ENCODE measurements at places on chromosomes 7 and 10.

DNA sequence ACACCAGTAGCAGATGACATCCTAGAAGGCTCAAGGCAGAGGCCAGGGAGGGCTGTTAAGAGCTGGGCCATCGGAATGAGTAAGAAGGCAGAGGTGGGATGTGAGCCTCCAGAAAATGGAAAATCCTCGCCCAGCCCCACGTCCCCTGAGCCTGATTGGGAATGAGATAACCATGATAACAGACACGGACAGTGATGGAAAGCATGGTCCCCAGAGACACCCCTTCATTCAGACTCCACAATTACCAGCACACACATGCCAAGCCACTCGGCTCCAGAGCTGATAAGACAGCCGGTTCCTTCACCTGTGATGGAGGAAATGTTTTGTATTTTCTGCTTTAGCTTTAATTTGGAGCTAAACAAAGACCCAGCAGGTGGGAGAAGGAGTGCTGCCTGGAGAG lies 106.0 kb downstream of the GRID1 start:
- DNase-seq, result no peak

DNA sequence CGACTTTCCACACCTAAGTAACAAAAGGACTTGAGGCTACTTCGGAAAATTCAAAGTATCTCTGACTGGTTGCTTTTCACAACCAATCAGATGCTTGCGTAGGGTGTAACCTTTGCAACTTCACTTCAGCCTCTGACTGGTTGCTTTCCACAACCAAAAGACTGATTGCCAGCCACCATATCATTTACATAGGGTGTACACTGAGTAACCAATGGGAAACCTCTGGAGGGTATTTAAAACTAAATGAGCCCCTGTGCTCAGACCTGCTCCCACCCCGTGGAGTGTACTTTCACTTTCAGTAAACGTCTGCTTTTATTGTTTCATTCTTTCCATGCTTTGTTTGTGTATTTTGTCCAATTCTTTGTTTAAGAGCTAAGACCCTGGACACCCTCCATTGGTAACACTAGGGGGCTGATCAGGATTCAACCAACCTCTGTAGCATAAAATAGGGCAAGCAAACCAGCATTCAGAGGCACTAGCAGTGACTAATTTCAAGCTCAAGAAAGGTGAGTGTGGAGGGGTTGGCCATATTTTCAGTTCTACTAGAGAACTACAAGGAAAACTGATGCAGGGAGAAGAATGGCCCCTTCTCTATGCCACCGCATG lies 390.8 kb downstream of the POM121L12 start:
- no peak for DNase-seq

- DNase-seq, result no peak
These were observed 129.9 kb downstream of the EBF3 start for GRCh38 chr10:129833994-129834739.

GRCh38 chr7:100600730-100601038 lies 1.5 kb upstream of the PCOLCE start:
- no peak for DNase-seq

DNA sequence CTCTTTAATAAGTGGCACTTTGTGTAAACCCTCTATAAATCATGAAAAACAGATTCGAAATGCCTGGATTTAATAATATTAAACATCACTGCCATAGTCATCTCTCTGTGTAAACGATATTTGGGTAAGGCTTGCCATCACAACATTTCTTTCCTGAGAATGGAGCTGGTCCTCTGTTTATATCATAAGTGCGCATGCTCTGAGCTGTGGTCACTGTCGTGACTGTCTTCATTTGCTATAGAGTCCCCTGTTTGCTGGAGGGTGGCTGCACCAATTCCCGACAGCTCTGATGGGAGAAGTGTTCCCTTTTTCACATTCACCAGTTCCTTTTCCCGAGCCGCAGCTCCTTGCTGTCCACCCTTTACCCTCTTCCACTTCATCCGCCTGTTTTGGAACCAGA lies 50.4 kb upstream of the AGMO start:
- no peak for DNase-seq

- DNase-seq, result no peak
These were observed 135.0 kb downstream of the MBL2 start for GRCh38 chr10:52637592-52637991.

All from midbrain (tissue), 1 donor.